HT1080 (cell line): ENCODE measurements at places on chromosomes 16 and 17.

- DNase-seq, result no peak
These were observed 17.6 kb upstream of the NKD1 start for GRCh38 chr16:50530277-50531236.

DNA sequence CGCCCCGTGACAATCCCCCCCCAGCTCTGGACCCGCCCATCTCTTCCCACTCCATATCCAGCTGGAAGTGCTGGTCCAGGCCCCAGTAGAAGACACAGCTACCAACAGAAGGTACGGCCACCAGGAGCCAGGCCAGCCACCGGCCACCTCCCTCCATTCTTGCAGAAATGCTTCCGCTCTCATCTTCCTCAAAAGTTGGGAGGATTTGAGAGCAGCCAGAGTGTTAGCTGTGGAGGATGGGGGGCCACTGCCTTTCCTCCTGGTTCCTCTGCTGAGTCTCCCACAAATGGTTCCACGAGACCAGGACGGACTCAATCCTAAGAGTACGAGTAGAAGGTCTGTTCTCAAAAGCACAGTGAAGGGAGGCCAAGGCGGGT is 78.3 kb downstream of the GAS7 start:
- no peak for DNase-seq

GRCh38 chr17:17358060-17358751 is 55.0 kb downstream of the NT5M start:
- no peak for DNase-seq

DNA sequence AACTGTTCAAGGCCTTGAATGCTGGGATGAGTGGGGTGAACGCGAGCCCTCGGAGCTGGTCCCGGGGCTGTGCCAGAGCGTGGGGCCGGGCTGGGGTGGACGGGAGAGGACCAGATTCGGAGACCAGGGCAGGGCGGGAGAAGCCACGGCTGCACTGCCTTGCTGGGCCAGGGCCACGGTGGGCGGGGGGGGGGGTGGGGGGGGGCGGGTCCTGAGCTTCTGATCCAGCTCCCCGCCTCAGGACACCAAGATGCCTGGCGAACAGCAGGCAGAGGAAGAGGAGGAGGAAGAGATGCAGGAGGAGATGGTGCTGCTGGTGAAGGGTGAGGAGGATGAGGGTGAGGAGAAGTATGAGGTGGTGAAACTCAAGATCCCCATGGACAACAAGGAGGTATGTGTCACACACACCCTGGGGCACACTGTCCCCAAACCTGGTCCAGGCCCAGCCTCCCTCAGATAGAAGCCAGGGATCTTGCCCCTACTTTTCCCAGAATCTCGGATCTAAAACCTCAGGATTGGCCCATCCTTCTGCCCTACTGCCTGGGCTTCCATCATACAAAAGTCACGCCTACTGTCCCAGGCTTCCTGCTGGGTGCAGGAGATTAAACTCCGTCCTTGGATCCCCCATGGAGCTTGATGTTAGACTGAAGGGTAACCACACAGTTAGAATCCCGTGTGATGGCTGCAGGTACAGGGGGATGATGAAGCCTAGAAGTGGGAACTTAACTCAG is 563 bp downstream of the ZNF771 start:
- no peak for DNase-seq

GRCh38 chr17:9566067-9566466 is 9.6 kb downstream of the STX8 start:
- no peak for DNase-seq

- DNase-seq, result no peak
These were observed 409 bp upstream of the C17orf107 start for GRCh38 chr17:4898927-4899326.

DNA sequence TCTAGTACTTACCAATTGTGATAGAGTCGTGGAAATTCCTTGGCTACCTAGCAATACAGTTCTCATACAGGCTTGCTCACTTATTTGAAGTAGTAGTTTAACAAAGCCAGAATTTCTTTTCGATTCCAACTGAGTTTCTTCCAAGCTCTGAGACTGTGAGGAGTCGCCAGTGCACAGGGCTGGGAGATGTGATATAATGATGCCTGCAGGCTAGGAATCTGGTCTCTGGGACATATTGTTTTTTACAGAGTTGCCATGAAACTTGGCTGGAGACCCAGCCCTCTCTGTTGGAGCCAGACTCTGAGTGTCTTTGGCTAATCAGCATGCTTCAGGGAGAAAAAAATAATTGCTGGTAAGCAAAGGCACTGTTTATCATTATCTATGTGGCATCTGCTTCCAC is 698.8 kb upstream of the GOT2 start:
- no peak for DNase-seq

- DNase-seq, result peak; percentile 20
These were observed 27.1 kb upstream of the JPH3 start for GRCh38 chr16:87575027-87575804.

- DNase-seq, result peak; percentile 62
These were observed 1.5 kb upstream of the ALDH3A2 start for GRCh38 chr17:19646788-19647696.

GRCh38 chr16:12757546-12757945 is 46.1 kb downstream of the CPPED1 start:
- DNase-seq, result no peak

DNA sequence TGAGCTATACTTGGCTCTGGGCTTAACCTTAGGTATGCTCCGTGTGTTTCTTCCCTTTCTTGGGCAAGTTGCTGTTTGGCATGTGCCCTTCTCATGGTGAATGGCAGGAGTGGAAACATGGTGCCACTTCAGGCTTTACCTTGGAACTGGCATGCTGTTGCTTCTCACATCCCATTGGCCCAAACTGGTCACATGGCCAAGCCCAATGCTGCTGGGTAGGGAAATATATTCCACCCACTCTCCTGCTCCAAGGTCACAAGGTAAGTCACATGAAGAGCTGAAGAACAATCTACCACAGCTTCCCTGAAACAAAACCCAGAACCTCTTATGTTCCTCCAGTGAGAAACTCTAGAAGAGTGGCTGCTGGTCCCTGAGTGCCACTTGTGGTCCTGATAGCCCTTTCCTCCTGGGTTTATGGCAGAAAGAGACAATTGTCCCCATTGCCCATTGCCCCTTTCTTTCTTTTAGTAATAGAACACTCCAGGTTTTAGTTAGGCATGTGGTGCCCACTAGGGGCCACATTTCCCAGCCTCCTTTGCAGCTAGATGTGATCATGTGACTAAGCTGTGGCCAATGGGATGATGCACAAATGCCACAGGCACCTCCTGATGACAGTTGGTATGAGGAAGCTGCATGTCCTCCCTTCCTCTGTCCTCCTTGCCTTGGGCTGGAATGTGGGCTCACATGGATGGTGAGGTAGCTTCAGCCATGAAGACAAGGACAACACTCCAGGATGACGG is 50.3 kb downstream of the MEOX1 start:
- no peak for DNase-seq

- DNase-seq, result no peak
These were observed 22.5 kb downstream of the XPO6 start for GRCh38 chr16:28189245-28189644.

DNA sequence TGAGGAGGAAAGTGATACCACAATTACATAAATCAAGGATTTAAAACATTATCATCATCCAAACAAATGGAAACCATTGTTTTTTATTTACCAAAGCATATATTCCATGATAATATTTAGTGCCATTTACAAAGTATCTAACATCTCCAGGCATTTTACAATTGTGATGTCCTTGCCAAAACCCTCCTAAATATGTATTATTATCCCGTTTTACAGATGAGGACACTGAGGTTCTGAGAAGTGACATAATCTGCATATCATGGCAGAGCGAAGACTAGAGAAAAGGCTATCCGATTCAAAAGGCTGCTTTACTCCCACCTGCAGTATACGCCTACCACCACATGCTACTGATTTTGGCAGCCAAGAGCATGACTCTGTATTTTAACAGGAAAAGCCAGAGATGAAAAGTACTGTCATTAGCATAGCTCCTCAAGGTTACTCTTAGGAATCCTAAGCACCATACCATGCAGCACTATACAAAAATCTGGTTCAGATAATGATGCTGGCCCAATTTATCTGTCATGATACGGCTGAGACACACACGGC is 301.4 kb downstream of the CA10 start:
- DNase-seq, result no peak

DNA sequence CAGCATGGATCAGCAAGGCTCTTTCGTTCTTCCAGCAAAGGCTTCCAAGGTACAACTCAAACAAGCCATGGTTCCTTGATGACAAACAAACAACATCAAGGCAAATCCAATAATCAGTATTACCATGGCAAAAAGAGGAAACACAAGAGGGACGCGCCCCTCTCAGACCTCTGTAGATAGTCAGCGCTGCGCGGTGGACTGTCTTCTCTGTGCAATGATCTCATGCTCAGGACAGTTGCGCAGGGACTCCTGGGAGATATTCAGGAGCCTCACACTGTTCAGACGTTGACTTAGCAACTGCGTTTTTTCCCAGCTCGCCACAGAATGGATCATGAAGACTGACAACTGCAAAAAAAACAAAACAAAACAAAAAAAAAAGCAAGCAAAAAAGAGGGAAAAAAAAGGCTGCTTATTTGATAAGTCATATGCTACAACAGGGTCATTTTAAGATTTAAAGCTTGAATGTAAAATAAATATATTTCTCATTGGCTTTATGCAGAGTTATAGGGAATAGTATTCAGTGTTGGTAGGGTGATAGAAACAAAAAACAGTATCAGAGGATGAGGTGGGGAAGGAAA is 37.1 kb upstream of the ADCY7 start:
- no peak for DNase-seq

GRCh38 chr17:64780096-64781013 is 118.2 kb upstream of the SMURF2 start:
- DNase-seq, result no peak

- DNase-seq, result peak; percentile 45
These were observed 40.6 kb downstream of the ELAC2 start for GRCh38 chr17:12977008-12977751.

- DNase-seq, result no peak
These were observed 66.9 kb downstream of the PLXDC1 start for GRCh38 chr17:39084558-39084957.

DNA sequence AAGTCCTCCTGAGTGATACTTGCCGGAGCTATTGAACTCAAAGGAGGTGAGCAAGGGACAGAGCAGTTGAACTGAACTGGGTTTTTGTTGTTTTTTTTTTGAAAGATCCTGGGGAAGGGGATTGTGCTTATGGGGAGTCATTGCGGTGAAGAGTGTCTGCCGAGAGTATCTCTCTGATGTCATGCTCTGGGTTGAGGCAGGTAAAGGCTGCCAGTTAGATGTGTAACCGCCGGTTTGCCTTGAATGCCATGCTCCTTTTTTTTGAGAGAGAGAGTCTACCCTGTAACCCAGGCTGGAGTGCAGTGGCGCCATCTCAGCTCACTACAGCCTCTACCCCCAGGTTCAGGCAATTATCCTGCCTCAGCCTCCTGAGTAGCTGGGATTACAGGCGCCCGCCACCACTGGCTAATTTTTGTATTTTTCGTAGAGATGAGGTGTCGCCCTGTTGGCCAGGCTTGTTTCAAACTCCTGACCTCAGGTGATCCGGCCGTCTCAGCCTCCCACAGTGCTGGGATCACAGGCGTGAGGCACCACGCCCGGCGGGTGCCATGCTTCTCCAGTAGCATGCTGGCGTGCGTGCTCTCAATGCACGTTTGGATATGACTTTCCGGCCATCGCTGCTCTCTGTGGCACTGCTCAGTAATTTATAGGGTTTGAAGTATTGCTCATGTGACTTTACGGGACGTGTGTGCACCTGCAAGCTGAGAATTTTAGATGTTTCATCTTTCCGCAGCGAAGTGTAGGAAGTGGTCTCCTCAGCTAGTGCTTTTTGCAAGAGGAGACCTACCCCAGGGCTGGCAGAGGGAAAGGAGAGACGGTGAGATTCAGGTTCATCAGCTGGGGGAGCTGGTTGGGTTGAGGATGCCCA is 8.5 kb downstream of the ZC3H18 start:
- no peak for DNase-seq

DNA sequence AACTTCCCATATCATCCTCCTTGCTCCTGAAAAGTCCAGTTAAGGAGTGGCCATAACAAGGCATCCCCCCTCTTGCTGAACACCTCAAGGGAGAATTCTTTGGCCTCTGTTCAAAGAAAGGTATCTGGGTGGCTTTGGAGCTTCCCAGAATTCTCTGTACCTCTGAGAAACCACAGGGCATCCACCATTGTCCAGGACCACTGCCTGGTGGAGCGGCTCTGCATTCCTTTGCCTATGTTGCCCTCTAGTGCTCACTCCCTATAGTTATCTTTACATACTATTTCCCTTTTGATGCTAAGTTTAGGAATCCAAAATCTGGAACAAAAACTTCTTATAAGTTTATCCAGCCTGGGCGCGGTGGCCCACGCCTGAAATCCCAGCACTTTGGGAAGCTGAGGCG is 30.3 kb downstream of the CHD9NB start:
- DNase-seq, result peak; percentile 47

GRCh38 chr17:16443511-16444257 is 28.3 kb downstream of the TRPV2 start:
- peak; percentile 66 for DNase-seq

DNA sequence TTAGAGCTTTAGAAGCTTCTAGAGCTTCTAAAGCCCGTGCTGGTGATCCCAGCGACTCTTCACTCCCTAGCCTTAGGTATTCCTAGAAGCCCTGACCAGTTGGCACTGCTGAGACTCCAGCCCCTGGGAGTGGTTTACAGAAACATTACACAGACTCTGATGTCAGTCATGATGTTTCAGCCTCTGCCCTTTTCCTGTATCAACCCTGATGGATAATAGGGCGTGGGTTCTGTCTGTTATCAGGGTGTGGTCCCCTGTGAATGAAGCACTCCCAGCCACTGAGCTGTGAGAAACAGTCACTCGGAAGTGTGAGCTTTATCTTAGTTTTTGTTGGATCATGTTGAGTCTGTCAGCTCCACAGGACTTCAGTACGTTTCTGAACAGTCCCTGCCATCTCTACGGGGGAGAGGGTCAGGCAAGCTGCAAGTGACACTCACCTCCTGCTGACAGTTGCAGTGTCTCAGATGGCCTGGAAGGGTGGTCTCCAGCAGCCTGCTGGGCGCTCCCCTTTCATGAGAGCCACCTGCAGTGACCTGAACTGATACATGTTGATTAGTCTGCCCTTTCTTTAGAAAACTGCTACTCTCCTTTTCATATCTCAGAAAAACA is 12.8 kb downstream of the GOSR2 start:
- DNase-seq, result no peak

DNA sequence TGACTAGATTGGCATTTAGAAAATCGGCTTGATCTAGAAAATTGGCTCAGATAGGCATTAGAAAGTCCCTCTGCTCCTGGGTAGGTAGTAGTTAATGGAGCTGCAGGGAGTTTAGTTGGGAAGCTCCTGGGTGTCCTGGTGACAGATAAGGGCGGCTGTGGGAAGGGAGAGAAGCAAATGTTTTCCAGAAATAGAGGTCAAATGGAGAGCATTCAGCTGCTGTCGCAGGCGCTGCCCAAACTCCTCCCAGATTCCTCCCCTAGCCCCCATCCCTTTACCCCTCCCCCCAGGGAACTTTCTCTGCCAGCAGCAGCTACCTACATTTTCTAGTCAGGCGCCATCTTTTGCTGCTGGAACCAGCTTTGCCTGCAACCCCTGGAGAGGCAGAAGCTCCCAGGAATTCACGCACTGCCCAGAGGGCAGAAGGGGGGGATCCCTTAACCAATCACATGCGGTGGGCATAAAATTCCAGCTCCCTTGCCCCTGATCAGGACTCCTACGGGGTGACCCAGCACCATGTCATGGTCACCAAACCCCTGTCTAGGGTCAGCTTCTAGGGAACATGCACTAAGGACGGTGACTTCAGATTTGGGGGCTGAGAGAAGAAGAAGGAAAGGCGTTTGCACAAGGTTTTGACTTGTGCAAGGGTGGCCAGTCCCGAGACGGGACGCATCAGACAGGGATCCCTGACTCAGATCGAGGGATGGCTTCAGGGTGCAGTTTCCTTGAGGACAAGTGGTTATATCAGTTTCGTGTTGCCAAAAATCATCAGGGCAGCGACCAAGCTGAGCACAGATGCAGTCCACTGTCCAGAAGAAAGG is 43.8 kb downstream of the SOCS1 start:
- DNase-seq, result no peak

- no peak for DNase-seq
These were observed 109.4 kb downstream of the CDYL2 start for GRCh38 chr16:80695020-80695419.
